Stromal cell of bone marrow (primary cell): ENCODE measurements at places on chromosomes 6 and 20.

DNA sequence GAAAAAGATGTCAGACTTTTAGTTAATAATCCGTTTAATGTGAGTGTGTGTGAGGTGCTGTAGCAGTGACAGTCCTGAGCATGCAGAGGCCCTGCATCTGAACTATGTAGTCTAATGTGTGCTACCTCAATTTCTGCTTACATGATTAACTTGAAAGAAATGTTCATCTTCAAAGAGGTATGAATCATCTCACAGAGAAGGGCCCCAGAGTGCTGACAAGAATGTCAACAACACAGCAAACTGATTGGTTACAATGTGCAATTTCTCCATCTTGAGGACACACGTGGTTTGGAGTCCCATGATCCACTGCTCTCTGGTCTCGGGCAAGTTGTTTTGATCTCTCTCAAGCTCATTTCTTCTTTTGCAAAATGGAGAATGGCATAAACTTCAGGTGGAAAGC, 61.7 kb upstream of the EMILIN3 start:
- no peak for DNase-seq

DNA sequence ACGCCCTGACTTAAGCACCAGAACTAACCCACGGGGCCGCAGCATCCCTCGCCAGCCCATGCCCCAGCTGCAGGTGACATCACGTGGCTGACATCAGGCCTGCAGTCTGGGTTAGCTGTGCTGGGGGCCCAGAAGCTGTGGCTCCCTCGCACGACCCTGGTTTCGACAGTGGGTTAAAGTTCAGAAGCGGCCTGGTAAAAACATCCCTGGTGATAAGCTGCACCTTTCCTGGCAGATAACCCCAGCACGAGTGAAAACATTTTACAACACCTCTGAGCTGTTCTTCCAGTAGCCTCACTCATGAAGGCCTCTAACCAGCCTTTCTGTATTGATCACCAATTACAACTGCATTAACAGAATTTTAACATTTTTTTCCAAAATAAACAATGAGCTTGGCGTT, 136.4 kb upstream of the RREB1 start:
- no peak for DNase-seq

DNA sequence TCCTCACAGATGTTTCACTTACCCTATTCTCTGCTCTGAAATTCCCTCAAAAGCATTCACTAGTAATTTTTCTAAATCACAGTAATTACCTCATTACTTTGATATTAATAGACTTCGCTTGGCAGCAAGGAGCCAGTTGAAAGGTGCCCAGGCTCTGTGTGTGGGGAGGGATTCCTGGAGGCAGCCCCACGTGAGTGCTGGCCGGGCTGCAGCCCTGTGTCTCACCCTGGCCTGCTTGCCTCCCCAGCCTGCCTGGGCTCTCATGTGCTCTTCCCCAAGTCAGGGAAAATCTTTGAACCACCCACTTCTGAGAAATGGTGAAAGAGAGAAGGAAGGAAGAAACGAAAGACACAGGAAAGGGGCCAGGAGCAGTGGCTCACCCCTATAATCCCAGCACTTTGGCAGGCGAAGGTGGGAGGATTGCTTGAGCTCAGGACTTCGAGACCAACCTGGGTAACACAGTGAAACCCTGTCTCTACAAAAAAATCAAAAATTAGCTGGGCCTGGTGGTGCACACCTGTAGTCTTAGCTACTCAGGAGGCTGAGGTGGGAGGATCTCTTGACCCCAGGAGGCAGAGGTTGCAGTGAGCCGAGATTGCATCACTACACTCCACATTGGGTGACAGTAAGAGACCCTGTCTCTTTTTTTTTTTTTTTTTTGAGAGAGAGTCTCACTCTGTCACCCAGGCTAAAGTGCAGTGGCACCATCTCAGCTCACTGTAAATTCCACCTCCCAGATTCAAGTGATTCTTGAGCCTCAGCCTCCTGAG, 20.0 kb upstream of the SNTA1 start:
- no peak for DNase-seq

DNA sequence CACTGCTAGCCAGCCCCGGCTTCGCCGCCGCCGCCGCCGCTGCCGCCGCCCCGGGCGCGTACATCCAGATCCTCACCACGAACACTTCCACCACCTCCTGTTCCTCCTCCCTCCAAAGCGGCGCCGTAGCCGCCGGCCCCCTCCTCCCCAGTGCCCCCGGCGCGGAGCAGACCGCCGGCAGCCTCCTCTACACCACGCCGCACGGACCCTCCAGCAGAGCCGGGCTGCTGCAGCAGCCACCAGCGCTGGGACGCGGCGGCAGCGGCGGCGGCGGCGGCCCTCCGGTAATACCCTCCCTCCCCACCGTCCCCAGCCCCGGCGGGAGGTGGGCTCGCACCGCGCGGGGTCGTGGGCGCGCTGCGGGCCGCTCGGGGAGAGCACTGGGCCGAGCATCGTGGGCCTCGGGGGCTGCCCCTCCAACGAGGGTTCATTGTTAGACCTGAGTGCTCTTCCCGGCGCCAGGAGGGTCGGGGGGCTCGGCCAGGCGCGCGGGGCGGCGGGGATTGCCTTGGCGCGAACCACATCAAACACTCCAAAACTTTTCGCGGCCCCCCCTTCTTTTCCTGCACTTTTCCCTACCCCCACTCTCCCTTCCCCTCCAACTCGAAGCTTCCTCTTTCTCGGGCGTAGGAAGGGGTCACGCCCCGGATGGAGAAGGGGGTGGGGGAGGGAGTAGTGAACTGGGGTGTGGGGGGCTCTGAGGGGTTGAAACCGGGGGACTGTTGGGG, 827 bp downstream of the E2F3 start:
- DNase-seq: no peak

- DNase-seq: no peak
These were observed 406.3 kb downstream of the TAF4 start for GRCh38 chr20:61659246-61659993.
